ENCODE measurements at places on chromosomes 11 and 22. TPM values are rescaled to one million over a fixed set of nuclear protein-coding genes. Genes with fewer than 3 reads are reported as not detected.

GRCh38 chr22:19840955-19841640, 13.6 kb downstream of the GNB1L start:
- DNase-seq = no peak

GRCh38 chr22:31757265-31757664, 3.4 kb downstream of the DEPDC5 start:
- no peak for DNase-seq

DNA sequence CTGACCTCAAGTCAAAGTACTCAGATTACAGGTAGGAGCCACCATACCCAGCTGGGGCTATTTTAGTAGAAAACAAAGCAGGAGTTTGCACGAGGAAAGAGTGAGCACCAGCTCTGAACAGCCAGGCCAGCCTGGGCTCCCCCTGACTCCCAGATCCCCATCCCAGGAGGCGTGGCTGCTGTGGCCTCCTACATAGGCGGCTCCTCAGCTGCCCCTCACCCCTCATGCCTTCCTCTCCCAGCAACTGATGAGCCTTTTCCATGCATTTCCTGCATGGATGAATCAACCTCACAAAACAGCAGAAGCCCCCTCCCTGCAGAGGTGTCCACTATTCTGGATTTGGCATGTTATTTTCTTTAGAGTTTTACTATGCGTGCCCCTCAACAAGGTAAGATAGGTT, 10.5 kb upstream of the FLRT1 start:
- no peak for DNase-seq

- DNase-seq = no peak
Observed at GRCh38 chr11:71064702-71065515, 187.5 kb downstream of the SHANK2 start.

- peak; percentile 69 for DNase-seq
Observed at GRCh38 chr11:69280994-69281393, 13.0 kb upstream of the MYEOV start.

GRCh38 chr22:39306456-39307361, 12.7 kb downstream of the RPL3 start:
- no peak for DNase-seq

Gene SERHL2
- 2.2 TPM for total RNA-seq

Gene MUC2
- not detected for total RNA-seq

GRCh38 chr11:78420796-78421209, 3.2 kb upstream of the GAB2 start:
- peak; percentile 86 for DNase-seq

Gene PELI3
- 10.8 TPM for total RNA-seq

GRCh38 chr11:85595285-85595884, 31.8 kb downstream of the DLG2 start:
- DNase-seq = peak; percentile 62

Gene TSPAN32
- total RNA-seq = 0.43 TPM

DNA sequence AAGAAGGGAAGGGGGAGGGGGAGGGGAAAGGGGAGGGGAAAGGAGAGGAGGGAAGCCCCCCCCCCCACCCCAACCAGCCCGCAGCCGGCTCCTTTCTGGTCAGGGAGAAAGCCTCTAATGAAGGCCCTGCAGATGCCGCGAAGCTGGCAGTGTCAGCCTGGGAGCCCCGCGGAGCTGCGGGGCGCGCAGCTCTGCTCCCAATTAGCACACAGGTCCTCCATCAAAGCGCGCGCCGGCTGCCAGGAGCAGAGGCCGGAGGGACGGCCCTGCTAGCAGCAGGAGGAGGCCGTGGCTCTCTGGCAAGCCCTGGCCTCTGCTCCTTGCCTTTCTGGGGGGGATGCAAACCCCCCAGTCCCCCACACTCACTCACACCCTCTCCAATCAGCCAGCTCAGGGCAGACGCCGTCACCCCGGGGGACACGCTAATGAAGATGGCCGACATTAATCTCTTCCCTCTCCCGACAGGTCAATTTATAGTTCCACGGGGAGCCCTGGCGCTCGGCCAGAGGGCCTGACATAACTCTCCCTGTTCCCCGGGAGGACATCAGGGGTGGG, 70.5 kb upstream of the TCF20 start:
- DNase-seq = no peak

- DNase-seq = no peak
Observed at GRCh38 chr11:57325735-57326048, 940 bp upstream of the TNKS1BP1 start.

GRCh38 chr22:50656122-50657070, 16.2 kb upstream of the SHANK3 start:
- DNase-seq = peak; percentile 52

- peak; percentile 93 for DNase-seq
Observed at GRCh38 chr11:74269161-74269811, 42.2 kb downstream of the P4HA3 start.

DNA sequence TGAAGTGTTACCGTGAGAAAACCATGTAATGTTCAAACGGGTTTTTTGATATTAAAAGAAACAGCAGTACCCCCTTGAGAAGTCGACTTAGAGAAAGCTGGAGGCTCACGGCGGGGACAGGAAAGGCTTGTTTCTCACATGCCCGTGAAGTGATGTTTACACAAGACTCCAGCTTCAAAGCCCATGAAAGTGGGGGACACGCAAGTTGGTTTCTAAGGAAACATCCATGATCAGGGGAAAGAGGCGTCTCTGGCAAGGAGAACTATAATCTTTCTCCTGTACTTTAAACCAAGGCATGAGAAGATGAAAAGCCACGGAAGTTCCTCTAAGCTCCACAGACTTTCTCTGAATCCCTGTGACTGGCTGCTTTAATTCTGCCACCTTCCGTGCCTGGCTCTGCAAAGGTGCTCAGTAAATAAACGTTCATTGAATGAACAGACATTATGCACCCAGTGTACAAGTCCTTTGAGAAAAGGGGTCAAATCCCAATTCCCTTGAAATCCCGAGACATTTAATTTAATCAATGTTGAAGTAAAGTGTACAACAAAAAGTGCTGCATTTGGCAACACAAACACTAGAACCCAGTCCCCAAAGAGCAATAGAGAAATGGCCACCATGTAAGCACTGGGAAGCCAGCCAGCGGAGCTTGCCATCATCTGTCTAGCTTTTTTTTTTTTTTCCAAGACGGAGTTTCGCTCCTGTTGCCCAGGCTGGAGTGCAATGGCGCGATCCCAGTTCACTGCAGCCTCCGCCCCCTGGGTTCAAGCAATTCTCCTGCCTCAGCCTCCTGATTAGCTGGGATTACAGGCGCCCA, 58.7 kb downstream of the AHNAK start:
- no peak for DNase-seq

Gene TECTA
- 0.32 TPM for total RNA-seq

Gene LRP5
- total RNA-seq = 28.3 TPM

Gene C11orf86
- total RNA-seq = not detected

Measured in fibroblast of villous mesenchyme (primary cell).